ENCODE measurements at places on chromosomes 13 and 19. TPM values are rescaled to one million over a fixed set of nuclear protein-coding genes. Genes with fewer than 3 reads are reported as not detected.
A peak's percentile ranks its signal among the peaks of the same experiment; 100 is the strongest.

Gene PSG2
- not detected for polyA plus RNA-seq

Gene PRODH2
- polyA plus RNA-seq = not detected

Gene ZNF471
- 1.9 TPM for polyA plus RNA-seq

Gene AMH
- polyA plus RNA-seq = 0.30 TPM

Gene SH2D3A
- polyA plus RNA-seq = 0.37 TPM

Gene FCGBP
- polyA plus RNA-seq = 1.2 TPM

Gene FAM124A
- 5.2 TPM for polyA plus RNA-seq

Gene C1QTNF9
- polyA plus RNA-seq = 3.8 TPM

Gene CABP5
- not detected for polyA plus RNA-seq

Gene CYP2A6
- polyA plus RNA-seq = not detected

Gene FCHO1
- 0.44 TPM for polyA plus RNA-seq

- DNase-seq = no peak
These were observed 101.2 kb upstream of the TEX29 start for GRCh38 chr13:111219280-111219679.

DNA sequence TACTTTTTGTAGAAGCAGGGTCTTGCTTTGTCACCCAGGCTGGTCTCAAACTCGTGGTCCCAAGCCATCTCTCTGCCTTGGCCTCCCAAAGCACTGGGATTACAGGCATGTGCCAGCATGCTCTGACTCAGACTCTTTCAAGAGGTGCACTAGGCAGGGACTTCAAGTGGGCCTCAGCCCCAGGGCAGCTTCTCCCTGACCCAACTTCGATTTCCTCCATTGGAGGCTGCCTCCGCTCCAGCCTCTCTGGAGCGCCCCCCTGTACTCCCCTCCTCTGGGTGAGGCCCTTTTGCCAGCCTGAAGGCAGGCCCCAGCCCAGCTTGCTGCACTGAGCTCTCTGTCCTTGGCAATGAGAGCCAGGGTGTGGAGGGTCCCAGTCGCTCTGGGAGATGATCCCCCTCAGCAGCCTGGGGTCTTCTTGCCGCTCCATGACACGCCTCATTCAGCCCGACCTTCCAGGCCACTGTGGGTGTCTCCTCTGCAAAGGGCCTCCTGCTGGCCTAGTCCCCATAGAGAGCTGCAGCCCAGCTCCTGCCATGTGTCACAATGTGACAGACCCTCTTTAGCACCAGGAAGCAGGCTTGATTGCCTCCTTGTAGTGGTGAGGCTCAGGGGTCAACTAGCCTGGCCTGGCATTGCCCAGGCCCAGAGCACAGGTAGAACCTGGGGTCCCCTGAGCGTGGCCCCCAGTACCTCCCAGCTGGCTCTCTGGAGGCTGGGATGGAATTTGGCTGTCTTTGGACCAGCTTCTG is 16.4 kb downstream of the CARM1 start:
- DNase-seq = no peak

GRCh38 chr13:50376895-50377575 is 361.8 kb downstream of the KCNRG start:
- DNase-seq = no peak

DNA sequence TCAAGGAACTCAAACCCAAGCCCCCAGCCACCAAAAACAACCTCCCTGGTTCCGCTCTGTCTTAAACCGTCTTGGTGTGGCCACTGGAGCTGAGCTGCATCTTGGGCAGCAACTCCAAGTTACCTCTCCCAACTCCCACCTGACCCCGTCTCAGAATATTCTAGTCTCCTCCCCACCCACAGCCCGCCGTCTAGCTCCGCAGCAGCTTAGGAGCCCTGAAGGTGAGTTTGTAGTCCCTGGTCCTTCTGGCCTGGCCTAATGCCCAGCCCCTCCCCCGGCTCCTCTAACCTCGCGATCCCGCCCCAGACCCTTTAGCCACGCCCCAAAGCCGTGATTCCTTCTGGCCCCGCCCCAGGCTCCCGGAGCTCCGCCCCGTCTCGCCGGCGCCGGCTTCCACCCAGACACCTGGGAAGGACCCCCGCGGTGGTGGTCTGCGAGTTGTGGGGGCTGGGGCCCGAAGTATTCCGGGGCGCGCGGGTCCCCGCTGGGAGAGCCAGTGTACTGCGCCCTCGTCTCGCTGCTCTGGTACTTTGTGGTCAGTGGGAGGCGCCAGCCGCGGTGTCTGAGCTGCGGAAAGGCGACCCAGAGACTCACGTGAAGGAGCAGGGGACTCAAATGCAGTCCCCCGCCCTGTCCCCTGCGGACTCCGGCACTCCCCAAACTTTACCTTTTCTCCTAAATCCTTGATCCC is 2.5 kb upstream of the LHB start:
- DNase-seq = peak; percentile 46

- DNase-seq = no peak
These were observed 178.5 kb downstream of the DLEU7 start for GRCh38 chr13:50664951-50665350.

- no peak for DNase-seq
These were observed 1.4 kb downstream of the PLIN4 start for GRCh38 chr19:4516939-4517300.

- no peak for DNase-seq
These were observed 11.9 kb downstream of the ZNF787 start for GRCh38 chr19:56109226-56109625.

DNA sequence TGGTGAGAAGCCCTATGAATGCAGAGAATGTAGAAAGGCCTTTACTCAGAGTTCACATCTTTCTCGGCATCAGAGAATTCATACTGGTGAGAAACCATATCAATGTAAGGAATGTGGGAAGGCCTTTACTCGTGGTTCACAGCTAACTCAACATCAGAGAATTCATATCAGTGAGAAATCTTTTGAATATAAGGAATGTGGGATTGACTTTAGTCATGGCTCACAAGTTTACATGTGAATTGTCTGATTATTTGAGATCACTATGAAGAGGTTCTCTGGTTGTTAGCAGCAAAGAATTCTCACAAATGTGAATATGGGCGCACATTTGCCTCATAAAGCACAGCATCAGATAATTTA is 43.7 kb downstream of the ZNF585A start:
- no peak for DNase-seq

- no peak for DNase-seq
These were observed 10.7 kb downstream of the SYMPK start for GRCh38 chr19:45852145-45852750.

DNA sequence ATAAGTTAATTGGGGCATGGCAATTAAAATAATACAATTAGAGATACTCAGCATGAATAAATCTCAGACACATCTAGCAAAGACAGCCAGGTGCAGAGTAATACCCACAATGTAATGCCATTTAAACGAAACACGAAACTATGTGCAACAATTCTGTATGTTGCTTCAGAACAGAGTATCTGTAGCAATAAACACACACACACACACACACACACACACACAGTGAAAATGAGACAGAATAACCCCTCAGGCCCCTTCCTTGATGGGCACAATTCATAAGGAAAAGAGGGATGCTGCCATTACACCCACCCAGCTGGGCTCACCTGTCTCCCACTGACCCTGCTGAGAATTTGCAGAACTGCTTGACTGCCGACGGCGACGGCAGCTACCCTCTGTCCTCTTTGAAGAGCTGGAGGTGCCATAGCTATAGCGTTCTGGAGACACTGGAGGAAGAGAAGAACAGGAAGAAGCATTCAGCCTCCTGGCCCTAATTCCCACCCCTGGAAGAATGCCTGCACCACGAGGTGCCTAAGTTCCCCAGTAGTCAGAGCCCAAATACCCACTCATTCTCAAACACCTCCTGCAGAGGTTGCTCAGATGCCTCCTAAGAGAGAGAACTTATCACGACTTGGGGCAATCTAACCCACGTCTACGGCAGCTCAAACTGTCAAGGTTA is 2.5 kb downstream of the DEDD2 start:
- no peak for DNase-seq

DNA sequence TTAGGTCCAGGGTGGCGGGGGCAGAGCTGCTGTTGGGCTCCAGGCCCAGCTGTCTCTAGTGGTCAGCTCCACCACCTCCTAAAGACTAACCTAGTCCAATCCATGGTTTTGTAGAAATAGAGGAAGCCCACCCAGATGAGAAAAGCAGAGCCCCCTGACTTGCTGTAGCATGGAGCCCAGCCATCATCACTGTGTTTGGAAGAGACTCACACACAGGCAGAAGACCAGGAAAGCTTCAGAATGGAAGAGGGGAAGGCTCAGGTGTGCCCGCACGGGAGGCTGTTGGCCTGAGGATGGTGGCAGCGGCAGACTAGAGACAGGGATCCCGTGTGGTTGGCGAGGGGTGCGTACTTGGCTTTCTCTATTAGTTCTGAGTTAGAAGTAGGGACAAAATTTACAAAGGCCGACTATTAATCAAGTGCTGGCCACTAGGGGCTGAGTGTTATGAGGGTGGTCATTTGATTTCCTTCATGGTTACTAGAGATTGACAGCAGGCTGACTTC is 193.2 kb upstream of the SOX1 start:
- no peak for DNase-seq

DNA sequence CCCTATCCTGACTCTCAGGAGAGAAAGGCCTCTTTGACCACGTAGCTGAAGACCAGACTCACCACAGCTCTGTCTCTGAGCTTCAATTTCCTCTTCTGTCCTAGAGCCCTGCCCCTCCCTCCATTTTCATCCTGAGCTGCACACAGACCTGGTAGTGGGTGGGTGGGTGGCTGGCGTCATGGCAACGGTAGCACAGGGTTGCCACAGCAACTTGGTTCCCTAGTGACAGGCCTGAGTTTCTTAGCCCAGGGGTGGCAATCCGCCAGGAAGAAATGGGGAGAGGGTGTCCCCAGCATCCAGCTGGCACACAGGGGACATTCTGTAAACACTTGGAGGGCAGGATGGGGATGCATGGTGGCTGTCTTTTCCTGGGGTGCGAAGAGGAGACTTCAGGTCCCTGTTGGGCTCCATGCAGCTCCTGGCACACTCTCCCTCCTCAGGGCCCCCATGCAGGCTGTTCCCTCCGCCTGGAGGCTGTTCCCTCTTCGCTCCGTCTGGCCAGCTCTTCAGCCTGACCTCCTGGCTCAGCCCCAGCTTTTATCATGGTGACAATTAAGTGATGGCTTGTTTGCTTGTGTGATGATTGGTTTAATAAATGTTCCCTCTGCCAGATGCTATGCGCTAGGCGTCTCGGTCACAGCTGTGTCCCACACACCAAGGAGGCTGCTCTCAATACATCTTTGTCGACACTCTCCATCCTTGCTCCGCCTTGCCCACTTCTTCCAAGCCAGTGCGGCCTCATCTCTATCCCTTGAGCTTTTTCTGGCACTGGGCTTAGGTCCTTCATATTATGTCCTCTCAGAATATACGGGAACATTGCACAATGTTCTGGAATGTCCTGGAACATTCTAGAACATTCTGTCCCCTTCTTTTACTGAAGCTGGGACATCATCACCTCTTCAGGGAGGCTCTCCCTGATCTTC is 7.4 kb upstream of the KLHL26 start:
- DNase-seq = peak; percentile 51

GRCh38 chr13:98582947-98583346 is 6.0 kb upstream of the STK24 start:
- no peak for DNase-seq

DNA sequence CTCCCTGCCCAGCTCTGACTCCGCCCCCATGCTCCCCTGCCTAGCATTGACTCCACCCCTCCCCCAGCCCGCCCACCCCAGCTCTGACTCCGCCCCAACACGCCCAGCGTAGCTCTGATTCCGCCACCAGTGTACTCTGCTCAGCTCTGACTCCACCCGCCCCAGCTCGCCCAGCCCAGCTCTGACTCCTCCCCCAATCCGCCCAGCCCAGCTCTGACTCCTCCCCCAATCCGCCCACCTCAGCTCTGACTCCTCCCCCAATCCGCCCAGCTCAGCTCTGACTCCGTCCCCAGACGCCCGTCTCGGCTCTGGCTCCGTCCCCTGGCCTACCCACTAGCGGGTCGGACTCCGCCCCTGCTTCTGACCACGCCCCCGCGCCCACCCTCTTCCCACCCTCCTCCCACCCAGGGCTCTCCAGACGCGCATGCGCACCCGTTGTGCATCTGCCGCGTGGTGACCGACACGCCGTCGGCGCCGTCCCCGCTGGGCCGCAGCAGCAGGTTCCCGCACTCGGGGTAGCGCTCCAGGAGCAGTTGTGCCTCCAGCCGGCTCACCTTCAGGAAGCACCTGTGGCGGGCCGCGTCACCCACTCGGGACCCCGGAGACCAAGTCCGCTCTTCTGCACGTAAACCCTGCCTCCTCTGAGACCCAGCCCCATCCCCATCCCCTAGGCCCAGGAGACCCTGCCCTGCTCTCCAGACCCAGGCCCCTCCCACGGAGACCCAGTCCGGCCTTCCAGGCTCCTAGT is 10.2 kb downstream of the STAP2 start:
- DNase-seq = peak; percentile 89

GRCh38 chr19:1384478-1385110 is 887 bp downstream of the NDUFS7 start:
- no peak for DNase-seq

DNA sequence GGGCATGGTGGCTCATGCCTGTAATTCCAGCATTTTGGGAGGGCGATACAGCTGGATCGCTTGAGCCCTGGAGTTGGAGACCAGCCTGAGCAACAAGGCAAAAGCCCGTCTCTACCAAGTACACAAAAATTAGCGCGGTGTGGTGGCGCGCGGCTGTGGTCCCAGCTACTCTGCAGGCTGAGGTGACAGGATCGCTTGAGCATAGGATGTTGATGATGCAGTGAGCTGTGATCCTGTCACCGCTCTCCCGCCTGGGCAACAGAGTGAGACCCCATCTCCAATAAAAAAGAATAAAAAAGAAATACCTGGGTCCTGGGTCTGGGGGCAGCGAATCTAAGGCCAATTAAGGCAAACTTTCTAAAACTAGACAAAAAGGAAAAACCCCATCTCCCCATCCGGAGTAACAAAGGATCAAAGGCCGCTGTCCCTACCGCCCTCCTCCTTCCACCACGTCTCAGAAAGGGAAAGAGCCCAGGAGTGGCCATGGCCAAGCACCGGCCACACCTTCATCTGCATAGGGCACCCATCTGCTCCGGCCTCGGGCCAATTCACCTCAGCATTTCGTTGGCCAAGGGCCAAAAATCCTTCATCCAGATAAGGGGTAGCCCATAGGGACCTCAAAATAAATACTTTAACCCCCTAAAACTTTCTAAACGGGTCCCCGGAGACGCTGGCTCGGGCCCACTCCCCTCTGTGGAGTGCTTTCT is 851 bp downstream of the ZNF320 start:
- peak; percentile 23 for DNase-seq

DNA sequence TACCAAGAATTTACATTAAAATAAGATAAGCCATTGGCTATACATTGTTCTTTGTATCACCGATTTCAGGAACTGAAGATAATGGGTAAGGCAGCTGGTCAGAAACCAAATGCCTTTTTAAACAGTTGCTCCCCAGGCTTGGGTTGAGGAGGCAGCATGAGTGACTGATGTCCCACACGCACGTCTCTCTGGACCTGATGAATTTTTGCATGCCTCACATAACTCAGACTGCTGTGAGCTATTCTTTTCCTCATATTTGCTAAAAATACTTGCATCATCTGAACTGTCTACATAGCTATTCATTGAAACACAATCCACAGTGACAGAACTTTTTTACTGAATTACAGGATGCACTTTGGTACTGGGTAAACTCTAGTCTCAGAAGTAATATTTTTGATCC is 123.6 kb upstream of the MAB21L1 start:
- DNase-seq = no peak

- DNase-seq = no peak
These were observed 53.1 kb upstream of the CYSLTR2 start for GRCh38 chr13:48600374-48601364.

GRCh38 chr19:17333611-17334413 is 843 bp downstream of the ANO8 start:
- DNase-seq = no peak

GRCh38 chr13:52921194-52921593 is 72.8 kb upstream of the PCDH8 start:
- DNase-seq = no peak

GRCh38 chr13:64756621-64757020 is 2473.5 kb downstream of the PCDH9 start:
- DNase-seq = no peak

GRCh38 chr19:44582581-44583265 is 30.6 kb upstream of the IGSF23 start:
- no peak for DNase-seq
